ENCODE measurements at places on chromosomes 3 and 15.
A peak's percentile ranks its signal among the peaks of the same experiment; 100 is the strongest.

DNA sequence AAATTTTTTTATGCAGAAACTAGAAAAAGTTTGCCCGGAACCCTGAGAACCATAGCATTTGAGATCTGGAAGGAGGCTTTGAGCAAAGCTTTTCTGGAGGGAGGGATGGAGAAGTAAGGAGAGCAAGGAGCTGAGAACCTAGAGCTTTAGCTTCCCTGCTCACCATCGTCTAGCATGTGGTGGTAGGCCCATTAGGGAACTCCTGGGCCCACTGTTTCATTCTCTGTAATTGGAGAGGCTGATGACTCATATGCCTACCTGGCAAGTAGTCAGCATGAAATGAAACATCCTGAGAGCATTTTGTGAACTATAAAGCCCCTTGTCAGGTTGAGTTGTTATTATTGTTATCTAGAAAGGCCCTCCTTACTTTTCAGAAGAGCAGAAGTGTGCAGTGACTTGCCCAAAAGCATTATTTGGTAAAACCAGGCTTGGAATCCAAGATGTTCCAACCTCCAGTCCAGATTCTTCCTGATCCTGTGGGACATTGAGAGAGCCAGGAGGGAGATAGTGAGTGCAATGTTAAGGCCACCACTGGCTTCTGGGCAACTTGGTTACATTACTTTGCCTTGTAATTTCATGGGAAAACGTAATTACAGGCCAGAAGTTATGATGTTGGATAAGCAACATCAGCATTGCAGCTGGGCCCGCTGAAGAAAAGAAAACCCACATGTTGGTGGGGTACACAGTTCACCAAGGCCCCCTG lies 104.5 kb upstream of the BFSP2 start:
- no peak for DNase-seq

GRCh38 chr15:58923696-58924300 lies 9.7 kb downstream of the SLTM start:
- DNase-seq, result no peak

- peak; percentile 76 for DNase-seq
Observed at GRCh38 chr3:44235604-44236484, 5.8 kb upstream of the TOPAZ1 start.

DNA sequence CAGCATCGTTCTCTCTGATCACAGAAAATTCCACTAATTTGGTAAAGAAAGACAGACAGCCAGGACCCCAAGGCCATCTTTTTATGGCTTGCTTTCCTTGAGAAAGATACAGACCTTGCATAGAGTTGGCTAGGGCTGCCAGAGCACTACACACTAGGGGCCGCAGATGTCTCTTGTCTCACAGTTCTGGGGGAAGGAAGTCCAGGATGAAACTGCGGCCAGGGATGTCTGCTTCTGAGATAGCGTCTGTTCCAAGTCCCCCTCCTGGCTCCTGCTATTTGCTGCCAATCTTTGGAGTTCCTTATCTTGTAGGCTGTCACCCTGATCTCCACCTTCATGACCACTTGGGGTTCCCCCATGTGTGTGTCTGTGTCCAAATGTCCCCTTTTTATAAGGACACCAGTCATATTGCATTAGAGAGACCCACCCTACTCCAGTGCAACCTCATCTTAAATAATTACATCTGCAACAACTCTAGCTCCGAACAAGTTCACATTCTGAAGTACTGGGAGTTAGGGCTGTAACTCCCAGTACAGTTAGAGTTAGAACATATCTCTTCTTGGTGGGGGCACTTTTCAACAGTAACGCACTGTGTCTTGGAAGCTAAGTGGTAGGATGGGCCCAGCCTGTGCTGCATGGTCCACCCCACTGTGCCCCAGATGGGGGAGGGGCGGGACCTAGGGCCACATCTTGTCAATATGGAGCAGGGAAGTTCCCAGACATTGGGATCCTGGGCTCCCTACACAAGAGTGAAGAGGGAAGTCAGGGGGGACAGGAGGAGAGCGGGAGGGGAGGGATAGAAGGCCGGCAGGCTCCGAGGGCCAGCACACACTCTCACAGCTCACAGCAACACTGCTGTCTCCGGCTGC lies 42.2 kb downstream of the KLF15 start:
- no peak for DNase-seq

DNA sequence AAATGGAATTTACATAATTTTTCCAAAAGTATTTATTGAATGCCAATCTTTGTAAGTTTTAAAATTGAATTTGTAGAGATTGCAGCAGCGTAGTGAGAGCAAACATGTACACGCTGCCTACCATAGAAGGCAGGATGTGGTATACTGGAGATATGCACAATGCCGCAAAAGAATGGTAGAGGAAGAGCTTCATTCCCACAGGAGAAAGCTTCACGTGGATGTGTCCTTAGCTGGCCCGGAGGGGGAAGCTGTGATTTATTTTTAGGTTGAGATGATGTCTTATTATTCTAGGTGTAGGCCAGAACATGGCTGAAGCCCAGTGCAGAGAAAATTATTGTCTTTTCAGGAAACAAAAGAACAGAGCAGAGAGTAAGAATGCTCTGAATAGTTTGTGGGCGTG lies 743.3 kb upstream of the BCHE start:
- DNase-seq, result no peak

DNA sequence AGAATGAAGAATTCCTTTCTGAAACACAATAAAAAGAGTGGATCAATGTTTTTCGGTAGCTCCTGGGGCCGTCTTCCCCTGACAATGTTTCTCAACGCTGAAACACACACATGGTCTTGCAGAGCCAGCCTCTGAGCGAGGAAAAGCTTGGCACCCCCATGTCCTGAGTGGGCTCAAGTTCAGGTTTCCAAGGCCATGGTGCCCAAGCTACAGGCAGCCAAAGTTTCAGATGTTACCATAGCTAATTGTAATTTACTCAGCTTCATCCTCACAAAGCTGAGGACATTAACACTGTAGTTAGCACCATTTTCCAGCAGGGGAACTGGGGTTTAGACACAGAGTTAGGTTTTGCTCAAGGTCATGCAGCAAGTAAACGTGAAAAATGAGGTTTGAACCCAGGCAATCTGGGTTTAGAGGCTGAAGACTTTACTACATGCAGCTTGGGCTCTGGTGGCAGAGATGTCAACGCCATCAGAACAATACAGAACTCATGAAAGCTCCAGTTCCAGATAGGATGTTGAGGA lies 199.1 kb downstream of the TJP1 start:
- no peak for DNase-seq

GRCh38 chr3:133701435-133702358 lies 40.0 kb upstream of the TOPBP1 start:
- no peak for DNase-seq

- DNase-seq, result no peak
Observed at GRCh38 chr3:117532268-117532667, 822.7 kb downstream of the TUSC7 start.

- DNase-seq, result no peak
Observed at GRCh38 chr3:46947981-46948791, 28.4 kb downstream of the CCDC12 start.

GRCh38 chr3:126157083-126157768 lies 23.2 kb downstream of the ALDH1L1 start:
- DNase-seq, result no peak

- DNase-seq, result no peak
Observed at GRCh38 chr15:75456710-75457109, 5.2 kb upstream of the SIN3A start.

DNA sequence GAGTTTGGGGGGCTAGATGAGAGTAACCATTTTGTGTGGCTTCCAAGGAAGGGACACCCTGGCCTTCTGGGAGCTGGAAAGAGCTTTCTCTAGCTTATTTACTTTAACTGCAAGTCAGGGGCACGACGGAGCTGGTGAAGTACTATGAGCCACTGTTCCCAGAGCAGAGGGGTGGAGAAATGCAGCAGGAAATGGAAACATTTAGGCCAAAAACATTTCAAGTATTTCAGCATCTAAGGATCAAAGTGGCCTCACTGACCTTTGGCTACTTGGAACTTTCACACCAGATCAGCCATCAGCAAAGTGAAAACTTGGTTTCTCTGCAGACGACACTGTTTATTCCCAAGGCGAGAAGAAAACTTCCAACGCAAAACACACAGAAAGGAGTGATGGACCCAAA lies 7.9 kb downstream of the DGKG start:
- no peak for DNase-seq

DNA sequence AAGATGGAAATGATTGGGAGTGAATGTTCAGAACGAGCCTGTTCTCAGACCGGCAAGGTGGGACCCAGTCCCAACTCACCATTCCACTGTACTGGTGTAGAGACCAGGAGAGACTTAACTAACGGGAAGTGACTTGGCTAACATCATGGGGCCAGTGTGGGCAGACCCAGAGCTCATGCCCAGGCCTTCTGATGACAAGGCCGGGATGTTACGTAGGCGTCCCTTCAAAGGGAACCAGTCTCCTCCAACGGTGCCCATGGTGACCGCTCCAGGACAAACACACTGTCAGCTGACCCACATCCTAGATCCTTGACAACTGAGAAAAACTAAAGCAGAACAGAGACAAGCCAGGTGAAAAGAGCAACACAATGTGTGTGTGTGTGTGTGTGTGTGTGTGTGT lies 128.4 kb upstream of the HACD2 start:
- peak; percentile 46 for DNase-seq

GRCh38 chr15:77066971-77067690 lies 3.8 kb downstream of the TSPAN3 start:
- DNase-seq, result no peak

DNA sequence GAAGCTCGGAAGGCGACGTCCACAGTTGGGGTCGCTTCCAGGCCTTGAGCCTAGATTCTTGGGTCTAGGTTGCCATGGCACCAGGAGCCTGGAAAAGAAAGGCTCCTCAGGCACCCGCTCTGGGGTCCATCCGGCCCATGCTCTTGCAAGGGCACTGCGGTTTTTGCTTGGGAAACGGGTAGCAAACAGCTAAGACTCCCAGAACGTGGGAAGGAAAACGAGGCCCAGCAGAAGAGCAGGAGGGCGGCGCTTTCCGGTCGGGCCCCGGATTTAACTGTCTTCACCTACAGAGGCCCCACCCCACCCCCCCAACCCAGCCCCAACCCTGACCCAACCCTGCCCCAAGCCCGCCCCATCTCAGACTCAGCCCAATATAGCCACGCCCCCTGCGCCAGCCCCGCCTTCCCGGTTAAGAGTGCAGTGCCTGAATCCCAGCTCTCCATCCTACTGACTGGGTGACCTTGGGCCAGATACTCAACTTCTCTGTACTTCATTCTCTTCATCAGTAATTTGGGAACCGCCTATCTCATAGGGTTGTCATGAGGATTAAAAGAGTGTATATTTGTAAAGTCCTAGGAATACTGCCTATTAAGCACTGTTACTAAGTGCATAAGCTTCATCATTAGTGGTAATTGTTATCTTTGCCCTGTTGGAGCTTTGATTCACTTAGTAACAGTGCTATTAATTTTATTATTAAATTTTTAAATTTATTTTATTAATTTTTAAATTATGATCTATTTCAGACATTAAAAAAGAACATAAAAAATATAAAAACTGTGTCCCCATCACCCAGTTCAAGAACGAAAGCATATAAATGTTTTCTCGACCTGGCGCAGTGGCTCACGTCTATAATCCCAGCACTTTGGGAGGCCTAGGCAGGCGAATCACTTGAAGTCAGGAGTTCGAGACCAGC lies 28.4 kb upstream of the SMAD6 start:
- no peak for DNase-seq

GRCh38 chr3:134312873-134313846 lies 61.1 kb downstream of the AMOTL2 start:
- no peak for DNase-seq

GRCh38 chr3:177375316-177375715 lies 178.0 kb upstream of the TBL1XR1 start:
- DNase-seq, result no peak

DNA sequence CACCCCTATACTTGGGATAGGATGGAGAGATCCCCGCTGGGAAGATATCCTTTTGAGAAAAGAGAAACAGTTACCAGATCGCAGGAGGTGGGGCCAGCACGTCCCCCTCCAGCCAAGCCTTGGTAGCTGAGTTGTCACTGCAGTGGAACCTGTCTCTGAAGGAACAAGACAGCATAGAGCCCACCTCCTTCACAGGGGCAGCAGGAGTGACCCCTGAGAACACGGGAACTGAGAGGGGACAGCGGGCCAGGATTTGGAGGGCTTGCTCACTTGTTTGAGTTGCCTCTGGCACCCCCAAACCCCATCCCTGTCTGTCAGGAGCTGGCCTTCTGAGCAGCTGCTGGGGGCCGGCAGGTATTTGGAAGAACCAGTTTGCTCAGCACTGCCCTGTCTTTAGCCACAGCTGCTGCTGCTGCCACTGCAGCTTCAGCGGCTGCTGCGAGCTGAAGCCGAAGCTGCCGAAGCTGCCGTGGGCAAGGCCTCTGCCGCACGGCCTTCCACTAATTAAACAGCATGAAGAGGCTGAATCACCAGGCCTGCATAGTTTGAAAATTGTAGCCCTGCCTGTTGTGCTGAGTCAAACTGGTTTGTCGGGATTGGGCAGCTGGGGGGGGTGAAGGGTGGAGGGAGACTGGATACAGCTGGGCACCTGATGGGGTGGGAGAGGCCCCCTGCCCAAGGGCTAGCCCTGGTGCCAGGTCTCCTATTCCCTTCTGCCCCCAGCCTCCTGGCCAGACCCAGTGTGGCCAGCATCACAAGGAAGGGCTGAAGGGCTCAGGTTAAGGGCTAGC lies 4.0 kb downstream of the EPHB3 start:
- no peak for DNase-seq

GRCh38 chr15:97234851-97235610 lies 725.5 kb upstream of the ARRDC4 start:
- peak; percentile 21 for DNase-seq

DNA sequence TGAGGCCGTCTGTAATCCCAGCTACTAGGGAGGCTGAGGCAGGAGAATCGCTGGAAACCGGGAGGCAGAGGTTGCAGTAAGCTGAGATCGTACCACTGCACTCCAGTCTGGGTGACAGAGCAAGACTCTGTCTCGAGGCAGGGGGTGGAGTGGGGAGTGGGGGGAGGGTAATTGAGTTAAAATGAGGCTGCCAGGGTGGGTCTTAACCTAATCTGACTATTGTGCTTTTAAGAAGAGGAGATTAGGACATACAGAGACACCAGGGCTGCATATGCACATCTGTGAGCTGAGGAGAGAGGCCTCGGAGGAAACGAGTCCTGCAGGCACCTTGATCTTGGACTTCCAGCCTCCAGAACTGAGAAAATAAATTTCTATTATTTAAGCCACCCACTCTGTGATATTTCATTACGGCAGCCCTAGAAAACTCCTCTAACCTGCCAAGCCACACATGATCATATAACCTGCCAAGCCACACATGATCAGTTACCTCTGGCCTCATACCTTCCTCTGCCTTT lies 197.0 kb downstream of the THSD4 start:
- no peak for DNase-seq

DNA sequence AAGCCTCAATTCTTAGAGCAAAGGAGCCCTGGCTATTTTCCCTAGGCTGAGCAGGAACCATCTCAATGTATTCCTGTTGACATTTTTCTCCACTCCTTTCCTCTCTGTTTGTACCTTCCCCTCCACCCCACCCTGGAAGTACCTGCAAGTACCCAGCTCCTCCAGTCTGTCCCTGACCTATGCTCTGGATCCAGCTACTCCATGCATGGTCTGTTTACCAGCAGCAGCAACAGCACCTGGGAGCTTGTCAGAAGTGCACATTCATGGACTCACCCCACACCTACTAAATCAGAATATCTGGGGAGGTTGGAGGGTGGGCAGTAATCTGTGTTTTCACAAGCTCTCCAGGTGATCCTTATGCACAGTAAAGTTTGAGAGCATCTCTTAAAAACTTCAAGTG lies 240.7 kb upstream of the UMPS start:
- no peak for DNase-seq
